ENCODE measurements at places on chromosomes 1 and 21.
A peak's percentile ranks its signal among the peaks of the same experiment; 100 is the strongest.

GRCh38 chr1:86423873-86424272 is at the start of gene CLCA2:
Gene CLCA2, plus strand, starts transcription at chr1:86424171. Its CDS starts 77 bp downstream, at chr1:86424248.
- DNase-seq: no peak

- peak; percentile 61 for DNase-seq
Measured at GRCh38 chr1:12014141-12014991, 4.9 kb upstream of the MIIP start.

GRCh38 chr21:31218830-31219608 is 125.0 kb downstream of the TIAM1 start:
- no peak for DNase-seq

DNA sequence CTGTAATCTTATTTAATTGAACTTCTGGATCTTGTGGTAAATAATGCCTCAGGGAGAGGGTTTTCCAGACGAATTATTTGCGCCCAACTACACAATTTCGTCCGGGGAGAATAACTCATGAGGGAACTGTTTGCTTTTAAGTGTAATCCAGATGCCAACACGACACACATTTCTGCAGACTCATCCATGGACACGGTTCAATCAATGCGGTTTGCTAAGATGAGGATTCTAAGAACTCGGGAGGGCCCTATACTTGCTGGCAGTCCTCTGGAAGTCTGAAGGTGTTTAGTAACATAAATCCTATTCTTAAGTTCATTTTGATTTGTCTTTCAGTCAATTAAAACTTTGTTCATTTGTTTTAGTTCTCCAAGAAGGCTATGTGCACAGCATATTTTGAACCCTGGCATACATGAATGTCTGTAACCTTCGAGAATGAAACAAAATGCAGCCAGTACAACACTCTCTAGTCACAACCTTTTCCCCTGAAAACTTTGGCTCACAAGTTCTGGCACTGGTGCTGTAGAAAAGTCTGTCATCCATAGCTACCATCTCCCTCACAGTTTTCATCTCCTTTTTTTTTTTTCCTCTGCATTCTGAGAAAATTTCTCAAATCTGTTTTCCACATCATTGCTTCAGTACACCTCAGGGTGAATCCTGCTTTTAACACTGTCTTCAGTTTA is 38.8 kb downstream of the DIPK1A start:
- DNase-seq: no peak

- DNase-seq: no peak
Measured at GRCh38 chr1:5150191-5150590, 495.8 kb downstream of the AJAP1 start.

DNA sequence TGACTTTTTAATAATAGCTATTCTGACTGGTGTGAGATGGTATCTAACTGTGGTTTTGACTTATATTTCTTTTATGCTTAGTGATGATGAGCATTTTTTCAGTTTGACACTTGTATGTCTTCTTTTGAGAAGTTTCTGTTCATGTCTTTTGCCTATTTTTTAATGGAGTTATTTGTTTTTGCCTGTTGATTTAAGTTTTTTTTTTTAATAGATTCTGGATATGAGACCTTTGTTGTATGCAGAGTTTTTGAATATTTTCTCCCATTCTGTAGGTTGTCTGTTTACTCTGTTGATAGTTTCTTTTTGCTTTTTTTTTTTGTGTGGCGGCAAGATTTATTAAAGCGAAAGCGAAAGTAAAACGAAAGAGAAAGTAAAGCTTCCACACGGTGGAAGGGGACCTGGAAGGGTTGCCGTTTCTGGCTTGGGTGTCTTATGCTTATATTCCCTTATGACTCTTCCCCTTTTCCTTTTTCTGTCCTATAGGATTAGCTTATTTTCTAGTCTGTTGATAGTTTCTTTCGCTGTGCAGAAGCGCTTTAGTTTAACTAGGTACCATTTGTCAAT is 67.6 kb downstream of the TBX19 start:
- DNase-seq: no peak

DNA sequence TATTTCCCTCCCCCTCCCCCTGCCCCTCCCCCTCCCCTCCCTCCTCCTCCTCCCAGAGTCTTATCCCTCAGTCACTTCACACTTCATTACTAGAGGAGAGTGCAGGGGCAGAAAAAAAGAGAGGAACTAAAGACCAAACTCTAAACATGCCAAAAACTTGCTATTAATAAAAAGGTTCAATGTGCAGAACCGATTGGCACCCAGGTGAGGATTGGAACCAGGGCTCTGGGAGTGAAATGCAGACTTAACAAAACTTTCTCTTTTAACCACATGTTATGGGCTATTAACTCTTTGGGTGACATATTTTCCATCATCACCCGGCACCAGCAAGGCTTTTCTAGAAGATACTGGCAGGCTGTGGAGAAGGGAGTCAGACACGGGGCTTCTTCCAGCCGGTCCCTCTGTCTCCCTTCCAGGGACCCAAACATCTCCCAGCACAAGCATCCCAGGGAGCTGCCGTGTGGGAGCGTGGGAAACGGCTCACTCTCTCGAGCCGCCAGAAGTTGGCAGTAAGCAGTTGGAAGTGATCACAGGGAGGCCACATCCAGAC is 13.6 kb downstream of the NID1 start:
- DNase-seq: no peak

DNA sequence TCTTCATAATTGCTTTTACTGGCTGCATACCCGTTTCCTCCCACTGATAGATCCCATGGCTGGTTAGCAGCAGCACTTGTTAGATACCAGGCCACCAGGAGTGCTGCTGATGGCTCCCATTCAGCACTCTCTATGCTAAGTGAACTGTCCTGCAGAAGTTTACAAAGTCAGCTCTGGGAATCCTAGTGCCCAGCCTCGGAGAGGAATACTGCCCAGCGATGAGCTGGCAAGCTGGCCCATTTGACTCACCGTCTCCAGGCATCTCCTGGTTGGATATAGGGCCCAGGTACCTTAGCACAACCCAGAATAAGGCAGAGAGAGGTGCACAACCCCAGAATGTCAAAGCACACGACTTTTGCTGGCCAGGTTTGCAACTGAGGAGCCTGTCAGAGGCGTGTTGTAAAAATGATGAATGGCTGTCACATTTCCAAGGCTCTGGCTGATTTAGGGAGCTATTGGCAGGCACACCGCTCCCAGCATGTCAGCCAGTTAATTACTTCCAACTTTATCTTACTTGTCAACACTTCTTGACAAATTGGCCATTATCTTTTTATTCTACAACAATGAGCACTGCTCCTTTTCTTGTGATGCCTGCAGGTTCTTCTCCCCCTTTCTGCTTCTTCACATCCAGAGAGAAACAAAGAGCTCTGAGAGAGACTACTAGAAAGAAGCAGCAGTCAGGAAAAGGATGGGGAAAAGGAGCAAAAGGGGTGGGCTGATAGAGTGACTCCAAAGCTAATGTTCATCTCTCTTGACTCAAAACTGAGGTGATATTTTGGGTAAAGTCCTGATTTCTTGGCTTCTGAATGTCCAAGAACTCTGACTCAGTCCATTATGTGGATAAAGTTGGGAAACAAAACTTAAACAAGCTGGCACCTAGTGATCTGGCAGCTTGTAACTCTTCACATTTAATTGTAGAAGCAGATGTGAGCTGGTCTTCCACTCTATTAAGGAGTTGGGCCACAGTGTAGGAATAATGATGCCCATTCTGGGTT is 10.8 kb upstream of the ANGPTL7 start:
- DNase-seq: no peak

DNA sequence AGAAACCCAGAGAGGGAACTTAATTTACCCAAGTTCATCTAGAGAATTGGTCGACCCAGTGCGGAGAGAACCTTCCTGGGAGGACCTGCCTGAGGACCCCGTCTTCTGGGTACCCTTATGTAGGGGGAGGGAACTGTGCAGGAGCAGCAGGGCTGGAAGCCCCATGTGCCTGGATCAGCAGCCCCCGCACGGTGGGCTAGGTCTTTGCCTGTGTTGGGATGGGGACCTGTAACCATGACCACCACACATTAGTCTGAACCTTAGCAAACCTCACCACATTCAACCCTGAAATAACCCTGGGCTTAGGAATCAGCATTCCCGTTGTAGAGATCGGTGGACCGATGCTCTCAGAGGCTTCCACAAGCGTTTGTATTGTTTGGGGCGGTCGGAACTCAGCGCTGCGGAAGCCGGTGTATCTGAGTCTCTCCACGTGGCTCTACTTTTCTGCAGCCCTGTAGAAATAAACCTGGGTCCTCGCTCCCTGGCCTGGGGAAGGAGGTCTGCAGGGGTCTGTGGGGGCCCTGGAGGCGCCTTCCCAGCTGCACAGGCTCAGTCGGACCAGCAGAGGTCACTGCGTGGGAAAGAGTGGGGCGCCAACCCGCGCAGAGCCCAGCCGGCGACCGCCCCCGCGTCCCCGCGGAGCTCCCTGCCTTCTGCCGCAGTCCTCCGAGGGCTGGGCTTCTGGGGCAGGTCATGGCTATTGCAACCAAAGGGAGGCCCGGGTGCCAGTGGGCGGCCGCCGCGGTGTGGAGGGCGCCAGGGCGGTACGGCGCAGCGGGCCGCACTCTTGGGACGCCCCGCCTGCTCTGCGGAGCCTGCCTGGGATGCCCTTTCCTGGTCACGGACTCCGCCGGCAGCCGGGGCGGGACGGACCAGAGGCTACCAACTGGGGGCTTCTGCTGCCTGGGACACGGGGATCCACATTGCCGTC is 36.2 kb upstream of the KCNA10 start:
- DNase-seq: peak; percentile 57

DNA sequence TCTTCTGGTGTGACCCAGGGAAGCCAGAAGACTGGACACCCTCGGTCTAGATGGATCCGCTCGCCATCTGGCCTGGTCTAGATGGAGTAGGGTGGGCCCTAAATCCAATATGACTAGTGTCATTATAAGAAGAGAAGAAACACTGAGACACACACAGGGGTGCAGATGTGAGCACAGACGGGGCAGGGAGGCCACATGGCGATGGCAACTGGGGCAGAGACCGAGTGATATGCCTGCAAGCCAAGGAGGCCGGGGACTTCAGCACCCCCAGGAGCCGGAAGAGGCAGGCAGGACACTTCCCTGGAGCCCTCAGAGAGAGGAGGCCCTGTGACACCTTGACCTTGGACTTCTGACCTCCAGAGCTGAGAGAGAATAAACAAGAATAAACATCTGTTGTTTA is 5.6 kb upstream of the TFF3 start:
- DNase-seq: no peak

DNA sequence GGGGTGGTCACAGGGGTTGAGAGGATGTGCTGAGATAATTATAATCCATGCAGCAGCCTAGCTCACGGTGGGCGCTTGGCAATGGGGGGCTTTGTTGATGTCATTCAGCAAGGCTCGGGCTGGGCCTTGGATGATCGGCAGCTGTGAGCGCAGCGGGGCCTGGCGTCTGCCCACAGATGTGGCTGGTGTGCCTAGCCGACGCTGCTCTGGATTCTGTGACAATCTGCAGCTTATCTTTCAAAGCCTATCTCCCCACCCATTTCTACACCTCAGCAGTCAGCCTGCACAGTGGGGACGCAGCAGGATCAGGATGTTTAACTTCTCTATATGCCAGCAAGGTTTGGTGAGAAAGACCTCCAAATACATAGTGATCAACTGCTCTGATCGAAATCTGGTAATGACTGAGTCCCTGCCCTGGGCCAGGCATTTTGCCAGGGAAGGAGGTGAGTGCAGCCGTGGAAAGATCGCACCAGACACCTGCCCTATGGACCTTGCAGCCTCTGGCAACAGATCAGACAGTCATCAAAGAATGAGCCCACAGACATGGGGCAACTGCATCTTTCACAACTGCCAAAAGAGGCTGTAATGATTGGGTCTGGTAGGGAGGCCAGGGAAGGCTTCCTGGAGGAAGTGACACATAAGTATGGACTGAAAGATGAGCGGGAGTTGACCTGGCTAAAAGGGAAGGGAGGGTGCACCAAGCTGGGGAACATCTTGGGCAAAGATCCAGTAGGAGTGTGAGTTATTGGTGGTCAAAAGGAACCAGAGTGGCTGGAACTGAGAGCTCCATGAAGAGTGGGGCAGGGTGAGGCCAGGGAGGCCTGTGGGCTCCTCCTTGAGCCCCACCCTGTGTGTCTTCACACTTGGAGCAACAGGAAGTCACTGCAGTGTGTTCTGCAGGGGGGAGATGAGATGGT is 35.3 kb downstream of the EPHB2 start:
- DNase-seq: no peak

GRCh38 chr1:15598436-15598835 is 13.6 kb upstream of the AGMAT start:
- DNase-seq: no peak

GRCh38 chr1:228101994-228102790 is 933 bp downstream of the C1orf35 start:
- peak; percentile 64 for DNase-seq

GRCh38 chr1:184512724-184513123 is 125.9 kb downstream of the C1orf21 start:
- no peak for DNase-seq

DNA sequence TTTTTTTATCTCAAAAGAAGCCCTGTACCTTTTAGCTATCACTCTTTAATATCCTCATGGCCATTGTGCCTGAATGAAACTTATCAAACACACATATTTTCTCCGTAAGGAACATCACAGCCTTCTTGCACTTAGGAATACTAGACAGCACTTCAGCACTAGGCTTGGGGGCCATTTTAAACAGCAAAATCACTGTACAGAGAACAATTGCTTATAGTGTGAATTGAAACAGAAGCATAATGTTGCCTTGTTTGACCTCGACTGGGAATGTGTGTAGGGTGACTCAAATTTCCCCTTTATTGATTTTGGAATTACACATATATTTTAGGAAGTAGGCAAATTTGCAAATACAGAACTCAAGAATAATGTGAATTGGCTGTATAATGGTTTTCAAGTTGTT is 36.4 kb downstream of the KYAT3 start:
- no peak for DNase-seq

- peak; percentile 48 for DNase-seq
Measured at GRCh38 chr1:7975212-7975865, 13.8 kb downstream of the PARK7 start.

DNA sequence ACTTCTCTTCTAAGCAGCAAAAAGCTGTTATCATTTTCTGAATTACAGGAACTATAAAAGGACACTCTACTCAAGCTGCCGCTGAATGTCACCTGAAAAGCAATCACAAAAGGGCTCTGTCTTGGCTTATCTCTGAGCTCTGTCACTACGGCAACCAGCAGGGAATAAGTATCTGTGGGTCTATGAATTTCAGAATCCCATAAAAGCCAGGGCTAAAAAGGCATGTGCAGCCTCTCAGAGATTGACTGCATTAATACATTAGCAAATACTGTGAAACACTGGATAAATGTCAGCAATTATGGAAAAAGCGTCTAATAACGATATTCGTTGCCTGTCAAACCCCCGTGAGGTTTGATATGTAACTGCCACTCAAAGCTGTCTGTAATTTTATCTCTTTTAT is 210.2 kb upstream of the DMRTA2 start:
- no peak for DNase-seq

GRCh38 chr1:29349871-29350491 is 113.7 kb downstream of the PTPRU start:
- DNase-seq: no peak

DNA sequence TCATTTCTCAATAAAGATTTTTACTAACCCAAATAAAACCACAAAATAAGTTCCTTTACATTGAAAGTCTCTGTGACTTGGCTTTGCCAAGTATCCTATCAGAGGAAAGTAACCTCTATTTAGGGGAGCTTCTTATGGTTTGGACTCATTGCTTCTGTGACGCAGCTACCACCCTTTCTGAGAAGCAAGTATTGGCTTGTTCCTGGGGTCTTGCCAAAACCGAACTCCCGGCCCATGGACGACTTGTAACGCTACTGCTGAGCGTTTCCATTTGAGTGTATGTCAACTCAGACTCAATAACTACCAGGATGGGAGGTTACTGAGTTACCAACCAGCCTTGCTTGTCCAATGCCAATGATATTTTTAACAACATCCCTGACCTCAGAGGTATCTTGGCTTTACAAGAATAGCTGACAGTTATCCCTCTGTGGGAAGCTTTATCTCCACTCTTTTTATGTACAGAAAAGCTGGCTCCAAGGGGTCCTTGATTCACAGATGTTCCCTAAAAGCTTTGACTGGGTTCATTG is 911.9 kb downstream of the TTLL7 start:
- no peak for DNase-seq

All from activated CD4-positive, alpha-beta T cell treated with anti-CD3 and anti-CD28 coated beads, Interleukin-2, Interleukin-6, amounts not matched to agents 100 ng/mL and 50 ng/mL, durations not matched to agents 16 hours and 8 hours (primary cell).